Activated naive CD4-positive, alpha-beta T cell treated with anti-CD3 and anti-CD28 coated beads, Interleukin-2, amount 50 U/mL, for 16 hours (primary cell): ENCODE measurements at places on chromosomes 2 and 18.

DNA sequence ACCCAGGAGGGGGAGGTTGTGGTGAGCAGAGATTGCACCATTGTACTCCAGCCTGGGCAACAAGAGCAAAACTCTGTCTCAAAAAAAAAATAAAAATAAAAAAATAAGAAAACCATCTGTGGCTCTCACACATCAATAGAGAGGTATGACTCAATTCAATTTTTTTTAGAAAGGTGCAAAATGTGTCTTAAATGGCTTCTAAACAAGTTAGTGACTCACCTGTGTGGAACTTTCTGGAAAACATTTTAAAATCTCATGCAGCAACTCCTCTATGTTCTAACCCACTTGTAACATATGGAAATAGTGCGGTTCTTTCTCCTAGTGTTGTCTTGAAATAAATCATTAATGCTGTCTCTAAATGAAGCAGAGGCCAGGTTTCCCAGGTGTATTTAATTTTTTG is 10.7 kb upstream of the SULT1C4 start:
- no peak for DNase-seq

- DNase-seq = no peak
These were observed 179.7 kb downstream of the ICOS start for GRCh38 chr2:204116159-204116792.

GRCh38 chr2:18558458-18558857 is 2.0 kb downstream of the RDH14 start:
- no peak for DNase-seq

- peak; percentile 57 for DNase-seq
These were observed 506 bp downstream of the BMPR2 start for GRCh38 chr2:202376460-202377206.

GRCh38 chr2:57376985-57377384 is 669.6 kb upstream of the VRK2 start:
- DNase-seq = no peak

DNA sequence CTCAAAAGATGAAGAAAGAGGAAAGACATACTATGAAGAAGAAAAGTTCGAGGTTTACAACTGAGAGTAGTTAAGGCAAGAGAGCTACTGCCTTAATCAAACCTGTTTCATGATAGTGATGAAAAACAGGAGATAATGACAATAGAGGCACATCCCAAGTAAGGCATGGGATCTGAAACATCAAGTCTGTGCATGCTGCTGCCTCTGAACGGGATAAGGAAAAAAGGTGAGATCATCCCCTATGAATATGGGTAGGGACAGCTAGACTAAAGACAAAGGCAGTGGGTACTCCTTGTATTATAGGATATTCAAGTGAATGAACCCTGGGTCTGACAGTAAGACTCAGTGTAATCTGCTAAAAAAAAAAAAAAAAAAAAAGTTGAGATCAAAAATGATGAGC is 3.0 kb downstream of the EXOC6B start:
- no peak for DNase-seq

DNA sequence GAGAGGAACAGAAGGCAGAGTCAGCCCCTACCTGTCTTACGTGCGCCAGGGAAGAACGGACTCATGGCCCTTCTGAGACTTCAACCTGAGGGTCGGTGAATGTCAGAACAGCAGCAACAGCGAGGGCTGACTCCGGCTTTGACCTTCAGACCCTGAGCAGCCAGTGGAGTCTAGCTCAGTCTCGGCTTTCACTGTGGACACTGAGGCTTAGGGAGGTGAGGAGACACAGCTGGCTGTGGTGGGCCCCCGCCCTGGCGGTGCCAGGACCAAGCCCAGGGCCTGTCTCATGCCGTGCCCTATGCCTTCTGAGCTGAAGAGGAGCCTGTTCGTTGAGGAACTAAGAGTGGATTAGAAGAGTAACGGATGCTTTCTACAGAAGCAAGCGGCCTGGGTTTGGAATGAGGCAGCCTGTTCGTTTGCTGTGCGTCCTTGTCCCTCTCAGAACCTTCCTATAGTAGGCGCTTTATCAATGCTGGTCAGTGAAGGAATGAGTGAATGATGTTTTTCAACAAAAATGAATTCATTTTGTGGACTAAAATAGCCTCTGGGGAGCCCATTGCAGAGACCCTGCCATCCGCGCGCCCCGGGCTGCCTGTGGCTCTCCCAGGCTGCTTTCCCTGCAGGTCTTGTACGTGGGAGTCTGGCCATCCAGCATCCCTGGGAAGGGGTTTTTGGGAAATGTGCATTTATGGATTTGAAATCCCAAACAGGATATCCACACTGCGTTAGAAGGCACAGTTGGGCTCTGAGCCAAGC is 38.9 kb downstream of the ASB1 start:
- no peak for DNase-seq

- DNase-seq = no peak
These were observed 4.6 kb upstream of the DSG4 start for GRCh38 chr18:31371989-31372388.

DNA sequence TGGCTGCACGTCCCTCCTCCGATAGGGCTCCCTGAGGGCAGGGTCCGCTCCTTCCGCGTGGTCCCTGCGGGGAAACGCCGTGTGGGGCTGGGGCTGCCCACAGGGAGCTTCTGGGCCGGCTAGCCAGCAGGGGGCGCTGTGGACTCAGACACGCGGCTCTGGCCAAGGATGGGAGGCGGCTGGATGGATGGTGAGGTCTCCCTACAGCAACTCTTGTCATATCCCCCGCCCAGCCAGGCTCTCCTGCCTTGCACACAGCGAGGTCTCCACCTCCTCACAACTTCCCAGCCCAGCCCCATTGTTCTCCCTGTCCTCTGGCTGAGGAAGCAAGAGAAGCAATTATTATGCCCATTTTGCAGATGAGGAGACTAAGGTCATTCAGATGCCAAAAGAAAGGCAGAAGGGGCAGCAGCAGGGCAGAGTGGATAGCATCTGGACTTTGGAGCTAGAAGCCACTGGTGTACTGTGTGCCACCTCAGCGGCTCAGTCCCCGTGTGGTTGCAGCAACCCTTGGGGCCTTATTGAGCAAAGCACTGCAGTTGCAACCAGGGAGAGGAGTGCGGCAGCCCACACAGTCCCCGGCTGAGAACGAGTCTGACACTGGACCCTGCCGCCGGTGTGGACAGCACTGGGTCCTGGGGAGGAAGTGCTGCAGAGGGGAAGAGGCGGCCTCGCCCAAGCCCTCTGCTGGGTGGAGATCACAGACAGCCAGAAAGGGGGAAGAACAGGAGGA is 99.0 kb downstream of the ZFP36L2 start:
- peak; percentile 89 for DNase-seq

DNA sequence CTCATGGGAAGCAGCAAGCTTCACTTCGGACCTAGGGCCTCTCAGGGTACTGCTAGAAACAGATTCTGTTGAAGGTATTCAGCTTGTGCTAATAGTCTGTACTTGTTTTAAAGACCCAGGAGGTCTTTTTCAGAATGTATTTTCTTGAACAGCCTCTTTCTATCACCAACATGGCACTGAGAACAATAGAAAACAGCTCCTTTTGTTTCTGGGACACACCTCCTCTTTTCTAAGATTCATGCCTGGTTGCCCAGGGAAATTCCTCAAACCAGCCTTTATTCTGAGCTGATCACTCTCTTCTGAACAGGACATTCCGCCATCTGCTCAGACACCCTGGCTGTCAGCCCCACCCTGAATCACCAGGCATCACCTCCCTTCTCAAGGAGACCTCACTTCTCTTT is 389.6 kb downstream of the TGIF1 start:
- no peak for DNase-seq

- DNase-seq = no peak
These were observed 31.9 kb upstream of the GPC1 start for GRCh38 chr2:240403396-240404104.

DNA sequence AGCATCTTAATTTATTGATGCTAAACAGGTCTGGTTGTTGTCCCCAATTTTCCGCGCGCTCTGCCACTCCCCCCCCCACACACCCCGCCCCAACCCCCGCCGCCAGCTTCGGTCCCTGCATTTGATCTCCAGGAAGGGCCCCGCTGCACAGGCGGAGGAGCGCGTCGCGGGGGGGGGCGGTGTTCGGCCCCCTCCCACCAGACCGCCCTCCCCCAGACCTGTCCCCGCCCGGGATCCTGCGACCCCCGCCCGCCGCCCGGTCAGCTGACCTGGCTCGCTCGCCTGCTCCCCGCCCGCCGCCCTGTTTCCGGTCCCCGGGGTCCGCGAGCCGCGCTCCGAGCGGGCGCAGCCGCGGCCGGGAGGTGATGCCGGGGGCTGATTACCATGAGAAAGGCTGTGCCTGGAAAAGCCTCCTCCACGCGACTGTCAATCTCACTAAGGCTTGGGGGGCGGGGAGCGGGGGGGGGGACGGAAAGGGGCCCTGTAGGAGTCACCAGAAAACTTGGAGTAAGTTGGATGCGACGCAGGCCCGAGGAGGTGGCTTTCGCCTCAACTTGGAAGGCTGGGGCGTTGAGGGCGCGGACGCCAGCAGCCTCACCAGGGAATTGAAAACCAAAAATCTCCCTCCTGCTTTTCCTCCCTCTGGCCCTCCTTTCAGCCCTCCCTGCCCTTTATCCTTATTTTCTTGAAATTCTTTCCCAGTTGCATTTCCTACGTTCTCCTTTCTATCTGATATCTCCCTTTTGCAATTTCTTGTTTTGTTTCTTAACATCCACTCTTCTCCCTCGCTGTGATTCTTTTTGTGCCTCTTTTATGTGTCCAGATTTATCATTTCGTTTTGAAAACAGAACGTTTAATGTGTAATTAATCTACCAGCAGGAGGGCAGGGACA is 4.4 kb upstream of the ZEB2 start:
- no peak for DNase-seq

DNA sequence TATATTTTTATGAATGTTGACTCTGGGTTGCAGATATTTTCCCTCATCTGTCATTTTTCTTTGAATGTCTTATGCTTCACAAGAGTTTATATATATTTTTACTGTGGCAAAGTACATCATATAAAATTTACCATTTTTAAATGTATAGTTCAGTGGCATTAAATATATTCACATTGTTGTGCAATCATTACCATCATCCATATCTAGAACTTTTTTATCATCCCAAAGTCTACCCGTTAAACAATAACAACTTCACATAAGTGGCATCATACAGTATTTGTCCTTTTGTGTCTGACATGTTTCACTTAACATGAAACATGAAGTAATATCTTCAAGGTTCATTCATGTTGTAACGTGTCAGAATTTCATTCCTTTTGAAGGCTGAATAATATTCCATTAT is 24.5 kb downstream of the RAB3GAP1 start:
- DNase-seq = no peak

DNA sequence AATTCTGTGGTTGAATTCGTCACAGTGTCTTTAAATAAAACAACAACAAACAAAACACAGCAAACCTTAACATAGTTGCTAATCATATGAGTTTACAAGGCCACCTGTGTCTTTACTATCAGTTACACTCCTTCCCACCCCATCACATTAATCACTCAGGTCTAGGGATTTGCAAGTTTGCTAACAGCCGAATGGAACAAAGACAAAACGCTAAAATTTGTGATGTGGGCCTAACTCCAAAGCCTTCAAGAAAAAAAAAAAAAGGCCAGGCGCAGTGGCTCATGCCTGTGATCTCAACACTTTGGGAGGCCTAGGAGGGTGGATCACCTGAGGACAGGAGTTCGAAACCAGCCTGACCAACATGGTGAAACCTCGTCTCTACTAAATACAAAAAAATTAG is 566 bp upstream of the POLI start:
- DNase-seq = no peak

GRCh38 chr2:132902626-132903025 is 232.6 kb upstream of the LYPD1 start:
- DNase-seq = no peak

- no peak for DNase-seq
These were observed 64.8 kb upstream of the DARS1 start for GRCh38 chr2:136049991-136050920.

GRCh38 chr2:153819501-153819900 is 52.2 kb upstream of the GALNT13 start:
- no peak for DNase-seq

GRCh38 chr2:134927195-134927594 is 8.6 kb downstream of the CCNT2 start:
- no peak for DNase-seq

- DNase-seq = no peak
These were observed 36.9 kb downstream of the SCN1A start for GRCh38 chr2:166090908-166091307.

- DNase-seq = no peak
These were observed 32.6 kb downstream of the ABCA12 start for GRCh38 chr2:215105607-215106354.

- DNase-seq = no peak
These were observed 249.4 kb downstream of the HDAC4 start for GRCh38 chr2:239151201-239152131.

- DNase-seq = no peak
These were observed 82.4 kb downstream of the CTIF start for GRCh38 chr18:48621240-48621639.

- no peak for DNase-seq
These were observed 5.1 kb downstream of the ZNF236 start for GRCh38 chr18:76827205-76828200.

GRCh38 chr18:65202091-65202490 is 548.7 kb upstream of the CDH7 start:
- DNase-seq = no peak

GRCh38 chr2:9165625-9166024 is 41.0 kb upstream of the ASAP2 start:
- no peak for DNase-seq

DNA sequence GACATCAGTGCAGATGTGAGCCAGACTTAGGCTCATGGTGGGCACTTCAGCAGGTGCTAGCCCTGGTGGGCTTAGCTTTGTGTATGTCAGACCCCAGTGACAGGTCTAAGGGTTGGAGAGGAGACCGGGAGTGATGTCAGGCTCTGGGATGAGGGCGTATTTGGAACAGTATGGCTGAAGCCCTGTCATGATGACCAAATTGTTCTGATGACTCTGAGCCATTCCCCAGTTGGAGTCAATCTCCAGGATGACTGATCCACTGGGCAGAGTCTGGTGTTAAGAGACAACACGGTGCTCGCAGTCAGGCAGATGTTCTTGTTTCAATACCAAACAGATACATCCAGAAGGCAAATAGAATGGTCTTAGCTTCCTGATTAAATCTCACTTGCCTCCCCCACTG is 241.5 kb downstream of the SOX11 start:
- DNase-seq = no peak
